ENCODE measurements at places on chromosomes 1 and 21.

- DNase-seq: no peak
These were observed 32.2 kb downstream of the PADI6 start for GRCh38 chr1:17404034-17404684.

DNA sequence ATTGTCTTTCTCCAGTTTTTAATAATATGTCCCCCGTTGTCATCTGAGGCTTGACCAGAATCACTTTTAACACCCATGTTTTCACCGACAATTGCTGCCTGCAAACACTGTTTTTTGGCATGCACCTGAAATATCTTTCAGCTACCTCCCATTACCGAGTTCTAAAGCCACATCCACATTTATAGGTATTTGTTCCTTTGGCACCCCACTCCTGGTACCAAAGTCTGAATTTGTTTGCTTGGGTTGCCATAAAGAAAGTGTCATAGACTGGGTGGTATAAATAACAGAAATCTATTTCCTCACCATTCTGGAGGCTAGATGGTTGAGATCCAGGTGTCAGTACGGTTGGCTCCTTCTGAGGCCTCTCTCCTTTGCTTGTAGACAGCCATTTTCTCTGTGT lies 94.2 kb downstream of the OBSCN start:
- no peak for DNase-seq

GRCh38 chr1:15218287-15219279 lies 28.4 kb upstream of the FHAD1 start:
- no peak for DNase-seq

DNA sequence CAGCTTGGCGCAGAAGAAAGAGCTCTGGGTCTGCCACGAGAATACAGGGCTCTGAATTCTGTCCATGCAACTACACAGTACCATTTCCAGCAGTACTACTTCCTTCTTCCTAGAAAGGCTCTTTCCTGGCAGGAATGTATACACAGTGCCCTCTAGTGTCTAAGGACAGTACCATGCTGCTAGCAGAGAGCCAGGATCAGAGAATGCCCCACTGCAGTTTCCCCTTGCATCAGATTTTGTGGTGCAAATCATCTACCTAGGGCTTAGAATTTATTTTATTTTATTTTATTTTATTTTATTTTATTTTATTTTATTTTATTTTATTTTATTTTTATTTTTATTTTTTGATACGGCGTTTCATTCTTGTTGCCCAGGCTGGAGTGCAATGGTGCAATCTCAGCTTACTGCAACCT lies 50.8 kb downstream of the PAX7 start:
- no peak for DNase-seq

- DNase-seq: no peak
These were observed 14.7 kb downstream of the TIE1 start for GRCh38 chr1:43315481-43315880.
